Fibroblast of skin of scalp (primary cell): ENCODE measurements at places on chromosomes 2 and 18.

- DNase-seq: no peak
Observed at GRCh38 chr18:2911533-2911932, 64.7 kb downstream of the EMILIN2 start.

DNA sequence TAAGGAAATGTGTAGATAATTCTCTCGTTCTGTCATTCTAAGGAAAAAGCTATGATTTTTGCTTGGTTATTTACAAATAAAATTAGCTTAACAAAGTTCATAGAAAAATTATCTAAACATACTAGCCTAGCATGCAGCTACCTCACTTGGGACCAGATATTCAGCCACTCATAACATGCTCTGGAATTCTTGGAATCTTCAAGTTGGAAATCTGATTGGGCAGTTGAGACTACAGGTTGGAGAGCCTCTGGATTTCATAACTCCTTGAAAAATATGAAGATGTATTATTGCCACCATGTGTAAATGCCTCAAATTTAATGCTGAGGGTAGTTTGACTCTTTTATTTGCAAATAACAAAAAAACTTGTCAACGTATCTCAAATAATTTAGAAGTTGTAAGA lies 132.2 kb upstream of the GULP1 start:
- peak; percentile 19 for DNase-seq

- DNase-seq: peak; percentile 90
Observed at GRCh38 chr2:10120158-10120876, 2.2 kb upstream of the RRM2 start.

DNA sequence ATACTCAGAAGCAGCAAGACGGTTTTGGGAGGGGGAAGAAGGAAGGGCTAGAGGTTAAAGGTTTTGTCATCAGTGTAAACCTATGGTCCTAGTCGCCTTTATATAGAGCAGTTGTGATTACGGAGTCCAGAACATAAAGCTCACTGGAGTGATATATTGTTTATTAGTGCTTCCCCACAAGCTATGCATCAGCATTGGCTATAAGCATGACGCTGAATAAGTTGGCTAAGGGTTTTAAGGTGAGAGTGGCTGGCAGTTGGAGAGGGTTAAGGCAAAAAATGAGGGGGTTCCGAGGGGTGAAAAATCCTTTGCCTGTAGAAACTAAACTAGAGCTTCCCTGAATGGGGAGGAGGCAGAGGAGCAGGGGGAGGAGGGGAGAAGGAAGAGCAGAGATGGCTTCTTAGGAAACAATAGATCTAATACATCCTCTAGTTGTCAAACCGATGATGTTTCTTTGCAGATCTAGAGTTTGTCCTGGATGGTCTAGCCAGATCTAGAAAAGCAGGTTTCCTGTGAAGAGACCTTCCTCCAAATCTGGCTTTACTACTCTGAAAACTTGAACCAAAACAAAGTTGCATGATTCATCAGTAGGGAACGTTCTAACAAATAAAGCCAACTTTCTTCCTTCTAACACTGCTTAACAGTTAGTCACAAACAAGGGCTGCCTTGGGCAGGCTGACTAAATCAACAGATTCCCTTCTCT lies 2.5 kb downstream of the KLF7 start:
- DNase-seq: peak; percentile 90

- no peak for DNase-seq
Observed at GRCh38 chr18:10759241-10759640, 233.4 kb downstream of the NAPG start.

- DNase-seq: peak; percentile 79
Observed at GRCh38 chr2:238947920-238948710, 100.2 kb downstream of the TWIST2 start.

DNA sequence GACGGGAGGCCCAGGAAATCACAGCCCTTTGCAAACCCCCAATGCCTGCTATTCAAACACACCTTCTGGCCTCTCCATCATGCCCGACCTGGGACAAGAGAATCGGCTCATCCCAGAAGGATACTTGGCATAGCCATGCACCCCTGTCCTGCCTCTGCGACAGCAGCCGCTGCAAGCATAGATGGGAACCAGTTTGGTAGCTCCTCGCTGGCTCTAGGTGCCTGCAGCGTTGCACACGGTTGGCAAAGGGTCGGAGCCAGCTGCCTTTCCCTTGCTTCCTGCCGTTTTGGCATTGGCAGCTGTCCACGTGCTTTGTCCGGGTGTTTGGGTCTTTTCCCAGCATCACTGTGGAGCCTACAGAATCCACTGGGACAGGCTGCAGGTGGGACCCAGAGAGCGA lies 76.9 kb downstream of the TWIST2 start:
- DNase-seq: no peak

GRCh38 chr2:186526281-186526680 lies 40.2 kb downstream of the ZC3H15 start:
- no peak for DNase-seq

DNA sequence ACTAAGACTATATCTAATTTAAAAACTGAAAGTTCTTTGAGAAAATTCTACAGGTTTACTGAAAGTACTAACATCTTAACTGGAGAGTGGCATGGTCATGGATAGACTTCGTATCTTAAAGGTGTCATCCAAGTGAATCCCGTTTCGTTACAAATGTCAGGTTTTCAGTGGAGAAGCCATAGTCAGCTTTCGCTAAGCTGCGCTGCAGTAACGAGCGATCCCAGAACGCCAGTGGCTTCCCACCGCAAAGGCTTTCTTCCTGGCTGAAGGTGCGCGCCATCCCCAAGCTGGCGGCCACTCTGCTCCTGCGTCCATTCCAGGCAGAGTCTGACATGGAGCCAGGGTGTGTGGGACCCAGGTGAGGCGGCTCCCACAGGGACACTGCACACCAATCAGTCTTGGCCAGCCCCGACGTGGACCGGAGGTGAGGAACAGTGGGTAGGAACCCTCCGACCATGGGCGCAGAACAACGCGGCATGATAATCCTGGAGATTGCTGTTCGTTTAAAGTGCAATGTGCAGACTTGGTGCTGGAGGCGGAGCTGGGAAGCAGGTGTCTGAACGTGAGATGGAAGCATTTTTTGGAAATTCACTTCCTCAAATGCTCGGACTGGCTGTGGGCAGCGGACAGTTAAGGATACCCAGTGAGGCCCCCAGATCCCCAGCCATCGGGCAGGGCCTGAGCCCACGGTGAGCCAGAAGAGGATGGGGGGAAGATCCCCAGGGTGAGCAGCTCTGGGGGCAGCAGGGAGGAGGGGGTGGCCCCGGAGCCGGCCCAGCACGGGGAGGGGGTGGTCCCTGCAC lies 27.8 kb upstream of the KCNG2 start:
- no peak for DNase-seq

GRCh38 chr2:22520369-22521288 lies 864.4 kb upstream of the KLHL29 start:
- no peak for DNase-seq

GRCh38 chr2:86747711-86748639 lies 27.9 kb downstream of the RMND5A start:
- DNase-seq: peak; percentile 91

- no peak for DNase-seq
Observed at GRCh38 chr2:206955253-206955652, 15.9 kb downstream of the CPO start.

DNA sequence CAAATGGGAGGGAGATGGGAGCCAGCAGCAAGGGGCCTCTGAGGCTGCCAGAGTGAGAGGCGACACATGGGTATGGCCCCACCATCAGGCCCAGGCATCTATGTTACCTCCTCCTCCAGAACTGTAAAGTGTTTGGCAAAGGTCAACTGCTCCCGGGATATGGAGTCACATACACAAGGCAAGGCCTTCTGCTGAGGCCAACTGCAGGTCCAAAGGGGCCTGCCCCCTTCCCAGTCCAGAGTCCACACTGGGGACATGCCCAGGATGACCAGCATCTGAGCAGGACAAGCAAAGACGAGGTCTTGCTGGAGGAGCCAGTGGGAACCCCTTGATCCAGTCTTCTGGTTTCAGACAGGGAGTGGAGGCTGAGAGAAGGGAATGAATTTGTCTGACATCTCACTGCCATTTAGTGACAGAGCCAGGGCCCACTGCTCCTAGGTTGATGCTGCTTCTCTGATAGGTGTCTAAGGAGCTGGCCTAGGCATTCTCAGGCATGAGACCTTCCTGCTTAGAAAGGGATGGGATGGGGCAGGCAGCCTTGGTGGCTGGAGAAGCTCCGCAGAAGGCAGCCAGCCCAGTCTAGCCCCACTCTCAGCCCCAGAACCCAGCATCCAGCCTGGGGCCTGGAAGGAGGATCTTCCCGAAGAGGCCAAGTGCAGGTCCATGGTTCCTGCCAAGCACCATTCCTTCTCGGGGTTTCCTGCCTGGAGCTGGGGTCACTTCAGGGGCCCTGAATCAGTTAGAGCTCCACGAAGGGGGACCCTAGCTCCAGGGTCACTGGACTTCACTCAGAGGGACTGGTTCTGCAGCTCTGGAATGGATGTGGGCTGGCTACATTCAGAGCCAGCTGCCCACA lies 26.4 kb downstream of the EMX1 start:
- DNase-seq: no peak

- DNase-seq: no peak
Observed at GRCh38 chr2:2993172-2993692, 384.4 kb downstream of the EIPR1 start.

- DNase-seq: no peak
Observed at GRCh38 chr2:175823002-175823706, 178.9 kb downstream of the LNPK start.

DNA sequence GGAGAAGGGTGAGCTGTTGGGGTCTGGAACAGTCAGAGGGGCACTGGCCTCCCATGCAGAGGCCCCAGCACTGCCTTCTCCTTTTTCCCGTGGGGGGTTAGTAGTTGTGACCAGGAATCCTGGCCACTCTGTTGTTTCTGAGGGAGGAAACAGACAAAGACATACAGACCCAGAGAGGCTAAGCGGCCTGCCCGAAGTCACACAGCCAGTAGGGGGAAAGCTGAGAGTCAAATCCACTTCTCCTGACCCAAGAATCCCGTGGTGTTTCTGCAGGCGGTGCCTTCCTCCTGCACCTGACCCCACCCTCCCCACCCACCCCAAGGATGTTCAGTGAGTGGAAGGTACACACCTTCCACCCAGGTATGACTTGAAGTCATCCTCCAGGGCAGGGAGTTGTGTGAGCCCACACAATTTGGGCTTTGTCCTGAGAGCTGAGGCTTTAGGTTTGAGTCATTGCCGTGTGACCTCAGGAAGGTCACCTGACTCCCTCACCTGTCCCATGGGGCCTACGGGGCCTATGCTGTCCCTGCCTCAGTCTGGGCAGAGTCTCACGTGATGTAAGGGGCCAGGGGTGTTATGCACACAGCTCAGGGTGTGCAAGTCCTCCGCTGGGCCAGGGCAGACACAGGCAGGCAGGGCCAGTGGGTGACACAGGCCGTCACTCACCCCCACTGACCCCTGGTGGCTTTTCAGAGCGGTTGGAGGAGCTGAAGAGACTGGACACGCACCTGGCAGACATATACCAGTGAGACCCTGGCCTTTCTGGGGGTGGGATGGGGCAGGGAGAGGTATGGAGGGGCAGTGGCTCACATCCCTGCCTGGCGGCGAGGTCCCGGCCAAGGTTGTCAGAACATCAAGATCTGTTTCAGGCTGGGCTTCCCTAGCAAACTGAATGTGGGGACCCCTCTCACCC lies 5.0 kb downstream of the NT5DC4 start:
- DNase-seq: no peak

DNA sequence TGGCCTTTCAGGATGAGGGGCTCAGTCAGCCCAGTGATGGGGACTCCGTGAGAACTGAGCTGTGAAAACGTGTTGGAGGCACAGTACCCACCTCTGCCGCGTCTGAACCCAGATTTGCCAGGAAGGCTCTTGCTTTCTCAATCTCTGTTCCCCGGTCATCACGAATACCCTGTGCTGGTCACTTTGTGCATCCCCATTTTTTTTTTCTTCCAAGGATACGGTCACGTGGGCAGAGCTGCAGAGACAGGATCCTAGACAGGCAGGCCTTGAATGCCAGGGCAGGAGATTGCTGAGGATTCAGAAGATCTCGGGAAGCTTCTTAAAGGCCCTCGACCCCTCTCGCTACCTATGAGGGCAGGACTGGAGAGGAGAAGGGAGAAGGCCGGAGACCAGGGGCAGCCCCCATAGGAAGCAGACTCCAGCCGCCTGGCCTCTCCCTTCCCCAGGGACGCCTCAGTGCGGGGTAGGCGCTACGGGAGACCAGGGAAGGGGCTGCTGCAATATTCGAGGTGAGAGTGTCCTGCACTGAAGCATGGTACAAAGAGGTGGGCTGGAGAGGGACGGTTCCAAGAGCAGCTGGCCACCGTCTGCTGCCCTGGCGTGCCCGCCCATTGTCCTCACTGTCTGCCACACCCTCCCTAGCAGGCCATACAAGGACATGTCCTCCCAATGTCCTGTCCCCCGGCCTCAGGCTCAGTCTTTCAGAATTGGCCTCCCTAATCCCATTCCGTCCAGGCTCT lies 29.0 kb upstream of the TAF1B start:
- no peak for DNase-seq

DNA sequence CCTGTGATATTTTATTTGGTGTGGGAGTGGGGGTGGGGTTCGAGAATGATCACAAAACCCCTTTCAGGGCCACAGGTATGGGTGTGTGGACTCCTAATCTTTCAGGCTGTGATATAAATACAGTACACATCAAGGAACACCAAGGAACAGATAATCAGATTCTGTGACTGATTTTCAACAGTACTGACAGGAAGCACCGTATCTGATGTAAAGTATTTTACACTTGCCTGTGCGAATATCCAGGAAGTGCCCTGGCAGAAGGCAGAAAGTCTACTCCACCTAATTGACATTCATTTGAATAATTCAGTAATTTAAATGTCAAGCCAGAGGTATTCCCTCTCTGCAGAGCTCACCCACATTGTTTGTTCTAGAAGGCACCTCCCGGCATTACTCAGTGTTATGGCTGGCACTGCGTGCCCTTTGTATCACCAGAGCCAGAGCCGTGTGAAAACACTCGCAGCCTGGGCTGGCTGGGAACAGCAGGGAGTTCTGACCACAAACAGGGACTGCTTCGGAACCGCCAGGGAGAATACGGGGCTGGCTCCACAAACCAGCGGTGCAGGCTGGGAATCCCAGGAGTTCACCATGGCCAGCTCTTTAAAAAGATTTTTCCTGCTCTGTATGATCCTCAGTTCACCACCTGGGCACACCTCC lies 91.8 kb downstream of the ACVR1 start:
- DNase-seq: peak; percentile 82

DNA sequence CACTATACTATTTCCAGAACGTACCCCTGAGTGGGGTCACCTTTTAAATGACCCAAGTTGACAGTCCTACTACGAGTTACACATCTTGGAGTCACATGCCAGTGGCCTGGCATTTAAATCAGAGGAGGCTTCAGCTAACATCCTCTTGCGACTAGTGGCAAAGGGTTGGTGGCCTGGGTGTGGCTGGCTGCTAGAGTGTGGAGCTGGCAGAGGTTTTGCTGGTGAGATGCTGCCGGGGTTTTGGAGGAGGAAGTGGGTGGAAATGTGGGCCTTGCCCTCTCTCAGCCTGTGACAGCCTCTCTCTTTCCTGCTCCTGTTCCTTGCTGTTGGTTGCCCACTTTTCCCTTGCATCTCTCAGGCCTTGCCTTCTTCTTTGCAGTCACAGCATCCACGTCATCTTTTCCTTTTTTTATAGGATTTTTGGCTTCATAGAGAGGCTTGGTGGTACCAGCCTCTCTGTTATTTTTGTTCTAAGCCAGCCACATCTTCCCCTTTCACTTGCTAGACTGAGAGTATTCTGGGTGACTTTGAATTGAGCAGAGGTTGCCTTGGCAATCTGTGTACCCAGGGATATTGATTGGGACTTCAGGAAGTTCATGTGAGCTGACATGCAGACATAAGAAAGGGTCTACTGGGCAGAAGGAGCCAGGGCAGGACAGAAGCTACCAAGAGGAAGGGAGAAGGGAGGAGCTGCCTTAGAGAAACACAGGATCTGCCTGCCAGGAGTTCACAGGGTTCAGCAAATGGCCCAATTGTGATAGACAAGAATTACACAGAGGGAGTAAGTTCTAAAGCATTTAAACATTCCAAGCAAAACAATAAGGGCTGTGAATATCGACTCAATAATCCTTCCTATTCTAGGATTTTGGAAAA lies 55.4 kb downstream of the CDC42EP3 start:
- no peak for DNase-seq
